Mammary epithelial cell (primary cell): ENCODE measurements at places on chromosomes 16 and 17.
A peak's percentile ranks its signal among the peaks of the same experiment; 100 is the strongest.

GRCh38 chr17:50146230-50146926 lies 4.1 kb downstream of the PPP1R9B start:
- no peak for DNase-seq

DNA sequence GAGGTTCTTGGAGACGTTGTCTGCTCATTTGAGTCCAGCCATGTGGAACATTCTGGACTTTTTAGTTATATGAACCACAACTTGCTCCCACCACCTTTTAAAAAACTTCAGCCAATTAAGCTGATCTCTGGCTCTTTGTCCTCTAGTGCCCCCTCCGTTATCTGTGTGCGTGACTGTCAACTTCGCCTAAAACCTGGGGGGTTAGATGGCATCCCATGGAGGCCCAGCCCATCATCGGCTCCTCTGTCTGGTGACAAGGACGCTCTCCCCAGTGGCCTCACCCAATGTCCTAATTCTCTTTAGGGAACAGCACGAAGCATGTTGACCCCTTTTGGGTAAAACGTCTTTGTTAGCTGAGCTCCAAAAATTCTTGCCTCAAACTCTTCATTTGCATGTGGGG lies 341.0 kb upstream of the TNRC6C start:
- DNase-seq = no peak

- peak; percentile 94 for DNase-seq
Measured at GRCh38 chr17:44971776-44972483, 3.8 kb upstream of the C1QL1 start.

GRCh38 chr16:53920988-53921387 lies 217.0 kb downstream of the FTO start:
- no peak for DNase-seq

GRCh38 chr17:55388842-55389241 lies 32.8 kb downstream of the MMD start:
- DNase-seq = no peak

- no peak for DNase-seq
Measured at GRCh38 chr16:70253291-70254106, 1.8 kb upstream of the EXOSC6 start.

GRCh38 chr17:54117452-54117851 lies 294.7 kb downstream of the KIF2B start:
- DNase-seq = no peak

DNA sequence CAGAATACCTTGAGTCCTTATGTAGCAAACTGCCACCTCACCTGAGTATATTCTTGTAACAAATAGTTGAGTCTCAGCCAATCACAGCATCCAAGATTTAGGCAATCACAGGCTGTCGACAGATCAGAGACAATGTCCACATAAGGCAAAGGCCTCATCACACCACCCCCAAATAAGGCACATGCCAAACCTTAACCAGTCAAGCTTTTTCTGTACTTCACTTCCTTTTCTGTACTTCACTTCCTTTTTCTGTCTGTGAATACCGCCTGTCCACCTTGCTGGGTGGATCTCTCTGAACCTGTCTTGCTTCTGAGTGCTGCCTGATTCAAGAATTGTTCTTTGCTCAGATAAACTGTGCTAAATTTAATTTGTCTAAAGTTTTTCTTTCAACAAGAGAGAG lies 210.4 kb upstream of the N4BP1 start:
- no peak for DNase-seq

DNA sequence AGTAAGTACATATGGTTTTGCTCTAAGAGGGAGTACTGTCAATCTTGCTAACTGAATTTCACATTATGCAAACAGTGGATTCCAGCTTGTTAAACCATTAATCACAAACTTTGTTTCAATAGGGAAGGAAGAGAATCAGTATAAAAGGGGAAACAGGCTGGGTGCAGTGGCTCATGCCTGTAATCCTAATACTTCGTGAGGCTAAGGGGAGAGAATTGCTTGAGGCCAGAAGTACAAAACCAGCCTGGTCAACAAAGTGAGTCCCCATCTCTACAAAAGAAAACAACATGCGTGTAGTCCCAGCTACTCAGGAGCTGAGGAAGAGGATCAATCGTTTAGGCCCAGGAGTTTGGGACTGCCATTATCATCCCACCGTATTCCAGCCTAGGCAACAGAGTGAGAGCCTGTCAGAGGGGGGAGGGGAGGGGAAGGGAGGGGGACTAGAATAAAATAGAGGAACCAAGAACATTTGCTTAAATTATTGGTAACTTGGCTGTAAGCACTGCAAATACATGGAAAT lies 65.7 kb downstream of the FBXL20 start:
- no peak for DNase-seq

DNA sequence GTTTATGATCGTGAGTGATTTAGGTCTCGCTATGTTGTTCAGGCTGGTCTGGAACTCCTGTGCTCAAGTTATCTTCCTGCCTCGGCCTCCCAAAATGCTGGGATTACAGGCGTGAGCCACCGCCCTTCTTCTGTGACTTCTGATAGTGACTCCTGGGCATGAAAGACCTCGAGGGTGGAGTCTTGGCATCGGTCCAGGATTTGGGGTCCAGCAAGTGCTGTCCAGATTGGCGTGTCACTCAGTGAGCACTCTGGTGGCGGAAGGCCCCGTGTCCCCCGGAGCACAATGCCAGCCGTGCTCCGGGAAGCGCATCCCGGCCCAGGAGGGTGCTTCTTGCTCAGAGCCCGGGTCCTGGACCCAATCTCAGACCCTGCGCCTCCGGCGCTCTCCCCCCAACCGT lies 6.8 kb downstream of the OR1F1 start:
- no peak for DNase-seq

DNA sequence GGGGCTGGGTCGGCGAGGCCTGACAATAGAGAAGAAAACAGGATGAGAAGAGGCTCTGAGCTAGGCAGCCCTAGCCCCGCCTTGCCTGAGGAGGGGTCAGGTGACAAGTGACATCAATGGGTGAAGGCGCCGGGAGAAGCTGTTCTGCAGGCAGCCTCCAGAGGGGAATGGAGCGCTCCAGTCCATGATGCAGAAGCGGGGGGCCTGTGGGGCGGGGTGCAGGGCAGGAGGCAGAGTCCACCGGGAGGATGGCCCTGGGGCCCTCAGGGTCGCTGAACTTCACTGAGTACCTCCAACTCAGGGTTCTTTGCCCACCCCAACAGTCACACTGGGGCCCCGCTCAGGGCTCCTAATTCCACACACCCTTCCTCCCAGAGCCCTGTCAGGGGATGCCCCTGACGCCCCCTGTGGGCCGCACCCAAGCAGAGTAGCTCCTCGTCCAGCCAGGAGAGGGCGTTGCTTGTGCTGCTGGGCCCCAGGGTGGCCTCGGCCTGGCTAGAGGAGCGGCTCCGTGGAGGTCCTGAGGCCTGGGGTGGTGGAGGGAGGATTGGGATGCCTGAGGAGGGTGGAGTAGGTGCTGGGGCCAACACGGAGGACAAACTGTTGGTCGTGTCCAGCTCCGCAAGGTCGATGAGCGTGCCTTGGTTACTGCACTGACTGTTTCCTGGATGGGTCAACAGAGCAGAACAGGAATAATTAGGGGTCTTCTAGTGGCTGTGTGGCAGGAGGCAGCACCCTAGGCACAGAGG lies 20.8 kb downstream of the GGA3 start:
- no peak for DNase-seq

DNA sequence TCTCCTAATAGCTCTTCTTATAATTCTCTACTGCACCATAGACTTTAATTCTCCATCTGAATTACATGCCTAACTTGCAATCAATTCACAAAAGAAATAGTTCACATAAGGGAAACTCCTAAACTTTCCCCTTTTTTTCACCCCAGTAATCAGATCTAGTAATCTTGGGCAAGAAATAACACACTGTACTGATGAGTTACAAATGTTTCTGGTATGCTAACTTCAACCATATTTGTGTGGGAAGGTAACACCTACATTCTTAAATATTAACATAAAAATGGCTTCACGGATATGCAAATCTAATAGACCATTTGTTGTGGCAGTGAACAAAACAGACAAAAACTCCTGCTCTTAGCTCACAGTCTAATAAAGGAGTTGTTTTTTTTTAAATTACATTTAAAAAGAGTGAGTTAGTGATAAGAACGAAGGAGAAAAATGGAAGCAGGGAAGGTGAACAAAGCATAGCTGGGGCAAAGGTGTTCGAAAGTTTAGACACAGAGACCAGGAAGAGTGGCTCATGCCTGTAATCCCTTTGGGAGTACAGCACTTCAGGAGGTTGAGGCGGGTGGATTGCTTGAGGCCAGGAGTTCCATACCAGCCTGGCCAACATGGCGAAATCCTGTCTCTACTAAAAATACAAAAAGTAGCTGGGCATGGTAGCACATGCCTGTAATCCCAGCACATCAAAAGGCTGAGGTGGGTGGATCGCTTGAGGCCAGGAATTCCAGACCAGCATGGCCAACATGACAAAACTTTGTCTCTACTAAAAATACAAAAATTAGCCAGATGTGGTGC lies 34.8 kb downstream of the CMTM3 start:
- peak; percentile 80 for DNase-seq
